ENCODE measurements at places on chromosomes 2 and 18.
A peak's percentile ranks its signal among the peaks of the same experiment; 100 is the strongest.

DNA sequence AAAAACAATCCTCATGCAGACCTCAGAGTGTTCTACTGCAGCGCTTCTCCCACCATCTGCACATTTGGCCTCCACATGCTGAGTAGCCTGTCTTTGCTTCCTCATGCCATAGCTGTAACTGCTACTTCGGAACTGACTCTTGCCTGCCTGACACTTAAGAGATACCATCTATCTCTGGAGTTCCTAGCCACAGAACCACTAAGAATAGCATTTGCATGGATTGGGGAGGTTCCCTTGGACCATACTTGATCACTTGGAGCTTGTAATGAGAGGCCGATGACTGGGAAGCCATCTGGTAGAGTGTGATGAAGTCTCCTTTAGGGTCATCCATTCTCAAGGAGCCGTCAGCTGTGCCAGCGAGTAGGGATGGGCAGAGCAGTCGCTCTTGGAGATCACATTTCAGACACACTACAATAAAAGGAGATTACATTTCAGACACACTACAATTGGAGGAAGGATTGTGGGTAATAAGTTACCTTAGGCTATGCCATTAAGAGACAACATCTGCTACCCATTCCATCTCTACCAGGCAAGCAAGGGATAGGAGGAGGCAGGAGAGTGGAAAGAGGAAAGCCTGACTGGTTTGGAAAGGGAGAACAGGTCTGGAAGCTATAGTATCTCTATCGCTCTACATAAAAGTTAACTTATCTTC lies 21.8 kb downstream of the DOK1 start:
- DNase-seq, result no peak

- no peak for DNase-seq
Measured at GRCh38 chr2:234691968-234692955, 195.4 kb upstream of the ARL4C start.

GRCh38 chr2:73232403-73233153 lies 461 bp downstream of the PRADC1 start:
- DNase-seq, result peak; percentile 42

GRCh38 chr2:219681694-219682300 lies 54.4 kb downstream of the SLC4A3 start:
- DNase-seq, result no peak

DNA sequence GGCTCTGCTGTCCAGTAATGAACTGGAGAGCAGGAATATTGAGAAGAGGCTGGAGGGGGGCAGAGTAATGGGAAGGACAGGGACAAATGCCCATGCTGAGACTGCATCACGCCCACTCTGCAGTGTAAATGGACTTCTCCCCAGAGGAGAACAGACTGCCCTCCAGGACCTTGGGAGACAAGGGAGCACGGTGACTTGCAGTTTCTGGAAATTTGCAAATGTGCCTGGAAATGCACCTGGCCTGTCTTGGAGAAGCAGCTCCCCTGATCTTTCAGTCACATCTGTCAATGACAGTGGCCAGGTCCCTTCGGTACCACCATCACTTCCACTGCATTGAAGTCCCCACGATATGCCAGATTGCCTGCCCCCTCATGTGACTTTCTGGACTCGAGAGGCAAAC lies 178.7 kb upstream of the SH3BP4 start:
- no peak for DNase-seq

- no peak for DNase-seq
Measured at GRCh38 chr2:43041661-43042360, 184.6 kb downstream of the ZFP36L2 start.

DNA sequence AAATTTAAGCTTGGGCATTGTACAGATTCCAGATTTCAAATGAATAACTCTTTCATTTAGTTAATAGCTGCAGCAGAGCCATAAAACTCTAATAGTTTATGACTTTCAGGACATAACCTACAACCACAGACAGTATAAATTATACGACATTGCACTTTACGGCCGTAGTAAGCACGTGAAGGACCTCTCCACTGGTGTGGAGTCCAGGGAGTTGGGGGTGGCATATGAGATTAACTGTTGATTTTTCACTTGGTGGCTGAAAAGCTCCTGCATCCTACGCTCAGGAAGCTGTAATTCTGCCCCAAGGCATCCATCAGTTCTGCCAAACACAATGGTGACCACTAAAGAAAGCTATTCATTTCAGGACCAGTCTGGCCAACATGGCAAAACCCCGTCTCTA lies 376.2 kb downstream of the SOX11 start:
- DNase-seq, result no peak

- no peak for DNase-seq
Measured at GRCh38 chr18:61683856-61684255, 209.0 kb downstream of the RNF152 start.

DNA sequence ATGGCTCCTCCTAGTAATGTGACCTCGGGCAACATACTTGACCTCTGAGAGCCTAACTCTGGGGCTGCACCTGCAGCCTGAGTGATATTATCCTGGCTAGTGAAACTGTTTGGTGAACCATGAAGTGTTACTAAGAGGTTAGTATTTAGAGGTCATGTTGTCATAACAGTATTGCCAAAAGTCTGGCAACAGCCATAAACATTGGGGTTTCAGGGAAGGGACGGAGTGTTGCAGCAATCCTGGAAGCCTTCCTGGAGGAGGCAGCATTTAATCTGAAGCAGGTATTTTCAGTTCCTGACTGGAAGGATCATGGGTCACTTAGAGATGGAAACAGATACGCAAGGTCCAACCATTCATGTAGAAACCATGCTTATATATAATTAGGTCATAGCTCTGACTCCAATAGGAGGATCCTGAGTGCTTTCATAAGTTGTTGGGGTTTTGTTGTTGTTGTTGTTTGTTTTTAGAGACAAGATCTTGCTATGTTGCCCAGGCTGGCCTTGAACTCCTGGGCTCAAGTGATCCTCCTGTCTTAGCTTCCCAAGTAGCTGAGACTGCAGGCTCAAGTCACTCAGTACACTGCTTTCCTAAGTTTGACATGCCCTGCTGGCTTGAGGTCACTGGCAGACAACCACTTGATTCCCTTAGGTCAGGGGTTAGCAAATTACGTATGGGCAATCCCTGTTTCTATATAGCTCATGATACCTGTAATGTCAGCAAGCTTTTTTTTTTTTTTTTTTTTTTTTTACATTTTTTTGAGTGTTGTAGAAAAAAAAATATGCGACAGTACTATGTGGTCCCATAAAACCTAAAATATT lies 21.5 kb downstream of the GPR39 start:
- DNase-seq, result no peak

DNA sequence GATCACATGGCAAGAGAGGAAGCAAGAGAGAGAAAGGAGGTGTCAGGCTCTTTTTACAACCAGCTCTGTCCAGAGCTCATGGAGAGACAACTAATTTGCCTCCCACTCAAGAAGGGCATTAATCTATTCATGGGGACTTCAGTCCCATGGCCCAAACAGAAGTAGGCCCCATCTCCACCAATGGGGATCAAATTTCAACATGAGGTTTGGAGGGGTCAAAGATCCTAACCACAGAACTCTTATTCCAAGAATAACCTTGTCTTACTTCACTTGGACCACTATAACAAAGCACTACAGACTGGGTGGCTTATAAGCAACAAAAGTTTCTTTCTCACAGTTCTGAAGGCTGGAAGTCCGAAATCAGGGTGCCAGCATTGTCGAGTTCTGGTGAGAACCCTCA lies 31.8 kb downstream of the GRB14 start:
- no peak for DNase-seq

DNA sequence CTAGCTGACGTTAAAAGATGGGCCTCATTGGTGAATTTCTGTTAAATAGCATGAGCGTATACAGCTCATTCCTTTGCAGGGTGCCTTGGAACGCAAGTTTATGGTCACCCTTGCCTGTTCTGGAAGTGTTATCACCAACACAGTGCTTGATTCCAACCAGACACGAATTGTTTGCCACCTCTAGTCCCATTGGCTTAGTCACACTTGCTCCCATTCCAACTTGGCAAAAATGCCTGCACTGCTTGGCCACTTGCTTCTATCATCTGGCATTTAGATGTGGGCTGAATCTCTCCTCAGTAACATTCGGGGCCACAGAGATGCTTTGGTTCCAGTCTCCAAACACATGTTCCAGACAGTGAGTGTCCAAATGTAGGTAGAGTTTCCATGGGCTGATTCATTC lies 27.5 kb upstream of the ACVR1 start:
- DNase-seq, result no peak

- no peak for DNase-seq
Measured at GRCh38 chr2:41854227-41854626, 193.6 kb upstream of the PKDCC start.

- DNase-seq, result no peak
Measured at GRCh38 chr2:220334210-220334609, 706.8 kb downstream of the SLC4A3 start.

DNA sequence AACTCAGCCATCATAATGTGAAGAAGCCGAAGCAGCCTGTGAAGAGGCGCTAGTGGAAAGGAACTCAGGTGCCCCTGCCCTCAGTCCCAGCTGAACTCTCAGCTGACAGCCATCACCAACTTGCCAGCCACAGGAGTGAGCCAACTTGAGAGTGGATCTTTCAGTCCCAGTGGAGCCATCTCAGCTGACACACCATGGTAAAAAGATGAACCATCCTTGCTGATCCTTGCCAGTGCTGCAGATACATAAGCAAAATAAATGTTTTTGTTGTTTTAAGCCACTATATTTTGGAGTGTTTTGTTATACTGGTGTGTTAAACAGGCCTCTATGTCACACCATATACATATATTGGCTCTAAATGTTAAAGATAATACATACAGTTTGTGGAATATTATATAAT lies 195.8 kb upstream of the SPRED2 start:
- DNase-seq, result no peak

- DNase-seq, result no peak
Measured at GRCh38 chr2:216426166-216426777, 14.0 kb downstream of the SMARCAL1 start.

DNA sequence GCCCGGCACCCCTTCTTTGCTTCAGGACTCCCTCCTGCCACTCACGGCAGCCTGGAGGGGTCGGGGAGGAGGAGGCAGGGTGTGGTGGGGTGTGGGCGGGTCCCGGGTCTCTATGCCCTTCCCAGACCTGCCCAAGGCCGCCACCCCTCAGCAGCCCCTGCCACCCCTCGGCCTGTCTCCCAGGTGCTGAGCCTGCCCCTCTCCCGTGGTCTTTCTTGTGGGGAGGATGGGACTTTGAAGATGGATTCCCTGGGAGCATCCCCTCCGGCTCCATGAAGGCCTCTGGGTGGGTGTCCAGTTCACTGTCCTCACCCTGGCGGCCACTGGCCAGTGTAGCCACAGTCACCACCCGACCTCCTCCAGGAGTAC lies 23.2 kb downstream of the KCNIP3 start:
- no peak for DNase-seq

- no peak for DNase-seq
Measured at GRCh38 chr2:42937171-42937875, 144.9 kb upstream of the HAAO start.

DNA sequence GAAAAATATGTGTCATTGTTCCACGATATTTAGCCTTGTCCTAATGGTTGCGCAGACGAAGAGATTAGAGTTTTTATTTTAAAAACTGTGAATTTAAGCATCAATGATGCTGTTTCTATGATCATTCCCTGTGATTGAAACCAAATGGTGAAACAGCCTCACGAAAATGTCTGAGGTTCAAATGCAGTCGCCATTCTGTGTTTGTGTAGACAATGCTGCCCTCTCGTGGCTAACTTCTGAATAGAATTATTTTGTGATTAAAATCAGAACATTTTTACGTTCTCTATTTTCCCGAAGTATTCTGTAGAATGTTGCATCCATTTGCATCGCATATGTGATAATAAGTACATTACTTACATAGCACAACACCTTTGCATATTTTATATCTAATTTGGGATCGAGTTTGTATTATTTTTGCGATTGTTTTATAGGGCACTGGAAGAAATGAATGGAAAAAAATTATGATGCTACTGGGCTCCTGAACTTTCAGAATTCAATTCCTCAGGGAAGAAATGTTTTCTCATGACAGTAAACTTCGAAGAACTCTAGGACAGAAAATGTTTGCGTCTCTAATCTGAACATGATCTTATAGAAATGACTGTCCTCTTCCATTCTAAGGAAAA lies 54.8 kb upstream of the CREB1 start:
- peak; percentile 55 for DNase-seq

All from activated naive CD8-positive, alpha-beta T cell treated with anti-CD3 and anti-CD28 coated beads, Interleukin-2, amount 50 U/mL, for 24 hours (primary cell).